ENCODE measurements at places on chromosomes 5 and 9.

- DNase-seq: no peak
These were observed 203.8 kb downstream of the TSSK1B start for GRCh38 chr5:113230711-113231652.

- DNase-seq: no peak
These were observed 16.0 kb upstream of the TEX48 start for GRCh38 chr9:114697951-114698351.

- no peak for DNase-seq
These were observed 128.9 kb upstream of the CCNH start for GRCh38 chr5:87541676-87542075.

DNA sequence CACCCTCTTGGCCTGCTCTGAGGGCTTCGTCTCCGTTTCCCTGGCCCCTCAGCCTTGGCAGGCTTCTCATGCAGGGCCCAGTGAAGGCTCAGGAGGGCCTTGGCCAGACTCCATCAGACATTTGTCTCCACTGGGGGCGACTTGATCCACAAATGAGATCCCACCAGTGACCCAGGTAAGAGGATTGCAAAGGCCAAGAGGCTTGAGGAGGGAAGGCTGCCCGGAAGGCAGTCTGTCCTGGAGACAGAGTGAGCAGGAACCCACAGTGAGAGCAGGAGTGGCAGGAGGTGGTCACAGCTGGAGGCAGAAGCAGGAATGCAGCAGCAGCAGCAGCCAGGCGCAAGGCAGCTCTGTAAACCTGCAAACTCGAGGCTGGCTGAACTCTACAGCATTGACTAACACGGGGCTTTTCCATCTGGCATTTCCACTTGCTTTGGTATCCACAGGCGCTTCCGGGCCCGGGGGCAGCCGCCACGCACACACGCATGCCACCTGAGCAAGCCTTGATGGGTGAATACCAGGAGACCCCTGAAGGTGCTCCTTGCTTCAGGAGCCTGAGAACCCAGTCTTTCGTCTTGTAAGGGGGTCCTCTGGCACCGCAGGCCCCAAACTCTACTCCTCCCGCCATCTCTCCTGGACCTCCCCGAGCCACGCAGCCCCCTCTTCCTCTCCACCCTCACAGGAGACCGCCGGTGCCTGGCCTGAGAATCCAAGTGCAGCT lies 14.7 kb downstream of the MGAT1 start:
- no peak for DNase-seq

- no peak for DNase-seq
These were observed 6.6 kb downstream of the NINJ1 start for GRCh38 chr9:93127395-93127911.

GRCh38 chr9:13616491-13617035 lies 337.1 kb upstream of the MPDZ start:
- no peak for DNase-seq

GRCh38 chr9:121123816-121124535 lies 49.2 kb downstream of the CNTRL start:
- no peak for DNase-seq

DNA sequence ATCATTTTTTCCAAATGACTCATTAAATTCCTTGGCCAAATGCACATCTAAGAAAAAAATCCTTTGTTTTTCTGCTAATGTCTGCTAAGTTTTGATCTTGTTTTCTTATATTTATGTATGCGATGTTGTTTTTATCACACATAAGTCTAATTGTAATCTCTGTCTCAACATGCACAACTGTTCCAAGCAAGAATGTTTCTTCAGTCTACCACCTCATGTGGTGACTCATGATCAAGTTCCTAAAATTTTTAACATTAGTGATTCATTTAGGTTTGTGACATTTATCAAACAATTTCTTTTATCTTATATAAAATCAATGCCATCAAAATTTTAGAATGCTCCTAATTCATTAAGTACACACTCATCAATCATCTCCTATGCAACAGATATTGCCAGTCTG lies 763.9 kb upstream of the FAM174A start:
- DNase-seq: no peak

DNA sequence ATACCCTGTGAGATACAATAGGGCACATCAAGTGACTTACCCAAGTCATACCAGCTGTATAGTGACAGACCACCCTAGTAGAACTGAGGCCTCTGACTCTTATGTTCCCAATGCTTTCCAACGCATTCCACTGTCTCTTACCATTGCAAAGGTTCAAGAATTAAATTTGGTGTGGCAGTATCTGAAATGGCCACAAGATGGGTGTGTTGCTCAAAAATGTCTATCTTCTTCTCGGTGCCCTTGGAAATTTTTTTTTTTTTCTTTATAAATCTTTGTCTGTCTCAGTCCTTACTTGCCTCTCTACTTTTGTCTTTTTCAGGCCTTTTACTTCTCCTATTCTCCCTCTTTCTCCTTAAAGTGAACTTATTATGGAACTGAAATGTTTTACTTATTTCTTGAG lies 48.4 kb downstream of the GPR21 start:
- DNase-seq: no peak

- DNase-seq: no peak
These were observed 101.3 kb downstream of the PAM start for GRCh38 chr5:102856389-102856777.

DNA sequence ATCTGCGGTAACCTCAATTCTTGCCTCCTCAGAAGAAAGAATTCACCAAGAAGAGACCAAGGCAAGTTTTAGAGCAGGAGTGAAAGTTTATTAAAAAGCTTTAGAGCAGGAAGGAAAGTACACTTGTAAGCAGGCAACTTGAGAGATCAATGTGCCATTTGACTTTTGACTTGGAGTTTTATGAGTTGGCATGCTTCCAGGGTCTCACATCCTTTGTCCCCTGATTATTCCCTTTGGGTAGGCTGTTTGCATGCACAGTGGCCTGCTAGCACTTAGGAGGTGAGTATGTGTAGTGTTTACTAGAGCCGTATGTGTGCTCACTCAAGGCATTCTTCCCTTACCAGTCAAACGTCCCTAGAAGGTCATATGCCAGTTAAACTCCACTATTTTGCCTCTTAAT lies 111.0 kb upstream of the RAI14 start:
- DNase-seq: no peak

- no peak for DNase-seq
These were observed 30.1 kb upstream of the RAI14 start for GRCh38 chr5:34626036-34626435.

- no peak for DNase-seq
These were observed 67.7 kb downstream of the VAV2 start for GRCh38 chr9:133924453-133924852.

- no peak for DNase-seq
These were observed 2.7 kb downstream of the VCAN start for GRCh38 chr5:83474161-83474796.

- no peak for DNase-seq
These were observed 44.5 kb upstream of the PRSS3 start for GRCh38 chr9:33750839-33751339.

DNA sequence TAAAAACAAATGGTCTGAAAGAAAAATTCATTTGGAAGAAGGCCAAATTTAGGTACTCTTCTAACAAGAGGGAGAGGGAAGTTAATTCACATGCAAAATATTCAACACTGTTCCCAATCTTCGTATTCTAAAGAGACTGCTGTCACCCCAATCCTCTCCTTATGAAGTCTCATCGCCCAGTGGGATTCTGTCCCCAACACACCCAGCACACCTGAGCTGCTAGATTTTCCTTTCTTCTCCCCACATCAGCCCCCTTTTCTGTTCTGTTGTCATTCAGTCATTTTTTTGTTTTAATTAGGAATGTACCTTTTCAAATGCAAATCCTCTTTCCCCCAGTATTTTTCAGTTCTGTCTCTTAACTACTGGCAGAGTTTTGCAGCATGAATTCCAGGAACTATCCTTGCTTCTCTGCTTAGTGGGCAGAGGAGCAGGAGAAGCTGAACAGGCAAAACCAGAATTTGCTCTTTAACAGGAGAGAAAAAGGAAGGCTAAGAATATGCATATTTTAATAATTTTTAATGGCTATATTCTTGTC lies 366.9 kb downstream of the MAN2A1 start:
- no peak for DNase-seq

DNA sequence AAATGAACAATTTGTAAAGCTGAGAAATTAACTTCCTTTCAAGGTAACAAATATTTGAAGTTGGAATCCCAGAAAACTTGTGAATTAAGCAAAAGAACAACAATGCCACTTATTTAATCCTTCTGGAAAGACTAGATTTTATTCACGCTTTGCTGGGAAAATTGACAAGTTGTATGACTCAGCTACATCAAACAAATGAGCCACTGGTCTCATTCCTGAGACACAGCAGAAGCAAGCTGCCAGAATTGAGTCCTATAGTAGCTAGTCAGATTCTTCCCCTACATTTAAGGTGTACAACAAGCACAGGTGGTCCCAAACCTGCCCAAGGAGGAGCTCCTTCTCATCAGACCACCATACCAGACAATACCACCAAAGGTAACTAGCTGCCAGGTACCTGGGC lies 280.7 kb downstream of the SPOCK1 start:
- DNase-seq: no peak

- no peak for DNase-seq
These were observed 51.2 kb downstream of the USP20 start for GRCh38 chr9:129886226-129887174.

DNA sequence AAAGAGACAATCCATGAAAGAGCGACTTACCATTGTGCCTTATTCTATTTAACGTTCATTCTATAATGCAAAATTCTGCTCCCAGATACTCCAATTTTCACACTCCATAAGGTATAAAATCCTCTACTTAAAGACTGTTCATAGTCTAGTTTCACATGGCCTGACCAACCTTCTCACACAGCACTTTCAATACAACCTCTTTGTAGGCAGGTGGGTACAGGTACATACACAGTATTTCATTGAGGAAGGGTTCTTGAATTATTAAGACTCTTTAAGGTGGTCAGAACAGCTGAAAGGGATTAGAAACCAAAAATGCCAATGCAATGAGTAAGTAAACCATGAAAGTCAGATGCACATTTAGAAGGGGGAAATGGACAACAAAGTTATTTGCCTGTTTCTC lies 352.0 kb downstream of the PARP8 start:
- DNase-seq: no peak

- no peak for DNase-seq
These were observed 674 bp downstream of the LHFPL2 start for GRCh38 chr5:78647838-78648358.

DNA sequence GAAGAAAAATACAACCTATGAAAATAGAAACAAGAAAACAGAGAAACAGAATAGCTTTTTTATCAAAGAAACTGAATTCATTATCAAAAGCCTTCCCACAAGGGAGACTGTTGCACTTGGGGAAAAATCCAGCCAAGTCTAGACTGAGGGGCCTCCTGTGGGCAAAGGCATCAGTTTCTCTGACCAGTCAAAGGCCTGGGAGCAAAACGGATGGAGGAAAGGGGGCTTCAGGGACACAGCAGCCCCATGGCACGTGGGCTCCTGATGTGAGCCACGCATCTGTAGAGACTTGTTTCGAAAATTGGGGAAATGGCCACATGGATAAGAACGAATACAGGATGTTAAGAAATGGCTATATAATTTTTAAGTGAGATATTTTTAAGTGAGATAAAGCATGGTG lies 21.1 kb downstream of the ZDHHC11B start:
- no peak for DNase-seq

- DNase-seq: no peak
These were observed 400.0 kb downstream of the KIAA0825 start for GRCh38 chr5:94218374-94218773.

DNA sequence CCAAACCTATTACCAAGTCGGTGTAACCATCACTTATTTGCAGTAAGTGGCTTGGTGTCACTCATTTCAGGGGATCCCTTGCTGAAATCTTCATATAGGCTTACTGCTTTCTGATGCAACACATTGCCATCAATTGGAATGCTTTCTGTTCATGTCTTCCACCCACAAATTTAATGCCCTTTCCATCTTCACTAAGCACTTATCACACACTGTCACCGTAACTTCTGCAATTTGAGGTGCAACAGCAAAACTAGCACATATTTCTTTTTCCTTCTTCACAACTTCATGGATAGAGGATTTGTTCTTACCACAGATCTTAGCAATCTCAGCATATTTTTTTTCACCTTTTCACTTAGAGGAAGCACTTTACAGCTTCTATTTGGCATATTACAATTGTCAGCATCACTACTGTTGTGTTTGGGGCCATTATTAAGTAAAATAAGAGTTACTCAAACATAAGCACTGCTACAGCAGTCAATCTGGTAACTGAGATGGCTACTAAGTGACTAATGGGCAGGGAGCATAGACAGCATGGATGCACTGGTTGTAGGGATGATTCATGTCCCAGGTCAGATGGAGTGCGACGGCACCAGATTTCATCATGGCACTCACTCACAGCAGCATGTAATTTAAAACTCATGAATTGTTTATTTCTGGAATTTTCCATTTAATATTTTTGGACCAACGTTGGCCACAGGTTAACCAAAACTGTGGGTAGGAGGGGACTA lies 70.1 kb downstream of the PIP5K1B start:
- no peak for DNase-seq

DNA sequence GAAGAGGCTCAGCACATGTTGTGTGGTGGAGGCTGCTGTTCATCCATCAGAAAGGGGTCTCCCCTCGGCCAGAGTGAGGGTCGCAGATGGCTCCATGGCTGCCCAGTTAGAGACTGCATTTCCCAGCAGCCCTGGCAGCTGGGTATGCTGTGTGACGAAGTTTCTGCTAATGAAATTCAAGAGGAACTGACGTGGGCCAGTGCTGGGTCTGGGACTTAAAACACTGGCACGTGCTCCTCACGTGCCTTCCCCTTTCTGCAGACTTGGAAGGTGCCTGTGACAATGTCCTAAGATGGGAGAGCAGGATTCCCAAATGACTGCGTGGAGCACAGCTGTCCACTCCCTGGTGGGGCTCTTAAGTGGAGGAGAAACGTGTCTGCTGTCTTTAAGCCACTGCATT lies 114.5 kb upstream of the RAPGEF1 start:
- no peak for DNase-seq

DNA sequence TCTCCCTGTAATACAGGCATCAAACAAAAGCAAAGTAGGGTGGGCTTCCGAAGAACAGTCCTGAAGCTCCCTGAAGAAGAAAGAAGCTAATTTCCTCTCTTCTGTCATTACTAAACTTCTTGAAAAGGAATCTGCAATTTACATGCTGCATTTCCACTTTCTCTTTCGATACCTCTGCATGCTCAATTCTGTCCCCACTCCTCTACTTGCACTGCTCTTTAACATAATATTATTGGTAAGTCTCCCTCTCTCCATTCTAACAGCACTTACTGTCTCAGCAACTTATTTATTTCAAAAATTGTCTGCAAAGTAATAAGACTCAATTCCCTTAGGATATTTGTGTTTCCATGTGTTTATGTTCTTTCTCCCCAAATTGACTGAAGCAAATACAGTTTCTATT lies 3.9 kb upstream of the PLPP1 start:
- DNase-seq: no peak

GRCh38 chr9:126523611-126524111 lies 90.1 kb upstream of the LMX1B start:
- no peak for DNase-seq

DNA sequence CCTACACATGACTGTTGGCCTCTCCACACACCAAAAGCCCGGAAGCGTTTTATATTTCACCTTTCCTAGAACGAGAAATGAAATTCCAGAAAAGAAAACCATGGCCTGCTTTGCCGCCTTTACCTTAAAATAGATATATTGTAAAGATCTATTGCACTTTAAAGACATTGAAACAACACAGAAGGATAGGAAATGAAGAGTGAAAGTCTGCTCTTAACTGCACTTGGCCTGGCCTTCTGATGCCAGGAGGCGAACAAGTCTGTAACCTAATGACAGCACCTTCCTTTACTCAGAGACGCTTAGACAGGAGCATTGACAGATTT lies 6.7 kb downstream of the PRDM6 start:
- no peak for DNase-seq
